ENCODE measurements at places on chromosomes 5 and 9.

DNA sequence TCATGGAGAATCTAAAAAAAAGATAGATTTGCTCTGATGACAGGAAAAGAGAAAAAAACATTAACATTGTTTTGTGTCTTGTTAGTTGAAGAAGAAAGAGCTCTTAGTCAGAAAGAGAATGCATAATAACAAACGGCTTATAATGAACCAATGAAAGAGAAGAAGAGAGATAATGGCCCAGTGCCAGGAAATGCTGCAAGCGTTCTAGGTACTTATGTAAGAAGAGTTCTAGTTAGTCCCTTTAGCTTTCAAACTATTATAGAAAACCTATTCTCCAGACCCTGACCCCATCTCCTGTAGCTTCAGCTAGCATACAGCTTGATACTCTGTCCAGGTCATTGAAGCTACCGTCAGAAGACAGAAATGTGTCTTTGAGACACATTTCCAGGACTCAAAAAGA lies 70.2 kb downstream of the FBXL17 start:
- no peak for DNase-seq

DNA sequence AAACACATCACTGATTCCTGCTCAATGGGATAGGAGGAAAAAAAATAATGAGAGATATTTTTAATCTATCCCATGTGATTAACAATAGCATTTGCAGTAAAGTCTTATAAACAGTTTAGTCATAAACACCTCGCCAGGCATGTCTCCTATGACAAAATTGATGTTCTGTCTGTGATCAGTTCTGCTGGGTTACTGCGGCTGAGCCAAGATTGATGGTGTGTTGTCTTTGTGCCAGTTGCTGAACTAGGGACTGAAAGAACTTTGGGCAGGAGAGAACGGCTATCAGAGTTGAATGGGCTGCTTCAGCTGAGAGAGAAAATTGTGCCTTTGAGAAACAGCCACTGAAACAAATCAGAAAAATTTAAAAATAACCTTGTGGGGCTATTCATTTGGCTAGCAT lies 37.3 kb upstream of the MAMDC2 start:
- DNase-seq: no peak

DNA sequence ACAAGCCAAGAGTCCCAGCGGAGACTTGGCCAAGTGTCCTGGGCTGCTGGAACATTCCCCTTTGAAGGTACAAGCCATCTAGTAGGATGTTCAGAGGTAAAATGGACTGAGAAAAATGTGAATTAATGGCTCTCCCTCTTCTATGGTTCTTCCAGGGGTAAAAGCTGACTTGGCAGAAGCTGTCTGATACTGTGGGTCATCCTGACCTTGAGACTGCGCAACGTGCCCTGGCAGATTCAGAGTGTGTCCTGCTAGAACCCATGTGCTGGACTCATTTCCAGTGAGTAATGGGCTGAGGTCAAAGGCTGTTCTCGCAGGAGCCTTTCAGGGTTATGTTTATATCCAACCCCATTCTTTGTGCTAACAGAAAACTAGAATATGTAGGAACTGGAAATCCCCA lies 423.0 kb upstream of the CD180 start:
- DNase-seq: no peak

DNA sequence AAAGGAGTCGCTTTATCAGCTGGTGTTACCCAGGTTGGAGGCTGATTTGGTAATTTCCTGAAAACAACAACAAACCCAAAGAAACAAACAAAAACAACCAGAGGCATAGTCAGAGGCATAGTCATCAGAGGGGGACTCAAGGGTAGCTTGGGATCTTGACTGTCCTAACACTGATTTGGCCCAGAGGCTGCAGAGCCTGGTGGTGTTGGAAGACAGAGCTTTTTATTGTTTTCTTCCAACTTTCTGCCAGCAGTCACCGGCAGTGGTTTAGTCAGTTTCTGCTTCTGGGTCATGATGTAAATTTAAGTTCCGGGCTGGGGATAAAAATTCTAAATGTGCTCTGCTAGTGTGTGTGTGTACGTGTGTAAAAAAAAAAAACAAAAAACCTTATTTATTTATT lies 23.5 kb upstream of the NKX2-5 start:
- no peak for DNase-seq

Measured in stimulated activated CD8-positive, alpha-beta memory T cell treated with anti-CD3 and anti-CD28 coated beads, Interleukin-4, amount 100 ng/mL, for 1 hour (primary cell).